Nucleus accumbens (tissue), 56 donors: ENCODE measurements at places on chromosomes 7 and 10.

DNA sequence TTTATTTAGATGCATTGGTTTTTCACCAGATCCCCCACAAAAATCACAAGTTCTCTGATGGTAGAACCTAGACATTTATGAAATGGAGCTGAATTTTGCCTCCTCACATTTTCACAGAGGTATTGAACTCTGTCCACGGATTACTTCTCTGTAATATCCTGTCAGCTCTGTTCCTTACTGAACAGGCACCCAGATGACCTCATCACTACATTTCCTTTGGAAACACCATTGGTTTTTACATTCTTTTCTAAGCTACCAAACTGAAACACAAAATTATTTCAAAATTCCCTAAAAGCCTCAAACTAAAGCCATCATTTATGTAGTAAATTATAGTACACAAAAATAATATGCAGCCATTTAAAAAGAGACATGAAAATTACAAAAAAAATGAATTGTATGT is 98.3 kb upstream of the KCNIP2 start:
- no peak for DNase-seq

GRCh38 chr10:47330366-47330765 is 8.1 kb downstream of the GDF2 start:
- no peak for DNase-seq

DNA sequence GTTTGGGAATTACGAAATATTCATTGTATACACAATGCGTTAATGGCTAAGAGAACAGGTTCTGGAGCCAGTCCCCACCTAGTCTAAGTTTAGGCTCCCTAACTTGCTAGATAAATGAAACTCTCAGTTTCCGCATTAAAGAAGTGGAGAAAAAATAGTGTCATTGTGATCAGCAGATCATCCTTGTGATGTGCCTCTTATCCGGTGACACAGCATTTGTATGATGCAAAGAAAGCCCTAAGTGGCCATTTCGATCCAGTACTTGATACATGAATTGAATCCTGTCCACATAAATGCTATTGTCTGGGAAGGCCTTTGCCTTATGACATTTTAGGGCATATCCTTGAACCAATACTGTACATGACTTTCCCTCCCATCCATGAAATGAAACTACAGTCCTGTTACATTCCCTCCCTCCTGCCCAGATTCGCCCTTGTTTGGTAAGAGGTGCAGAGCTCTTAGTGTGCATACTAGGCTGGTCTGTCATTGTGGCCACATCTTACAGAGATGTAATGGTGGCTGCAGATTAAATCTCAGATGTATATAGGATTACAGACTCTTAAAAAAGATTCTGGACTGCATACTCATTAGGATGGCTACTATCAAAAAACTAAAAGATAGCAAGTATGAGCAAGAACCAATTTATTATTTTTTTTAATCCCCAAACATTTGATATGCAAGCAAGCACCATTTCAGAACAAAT is 80.9 kb downstream of the LRRC4 start:
- DNase-seq = no peak

DNA sequence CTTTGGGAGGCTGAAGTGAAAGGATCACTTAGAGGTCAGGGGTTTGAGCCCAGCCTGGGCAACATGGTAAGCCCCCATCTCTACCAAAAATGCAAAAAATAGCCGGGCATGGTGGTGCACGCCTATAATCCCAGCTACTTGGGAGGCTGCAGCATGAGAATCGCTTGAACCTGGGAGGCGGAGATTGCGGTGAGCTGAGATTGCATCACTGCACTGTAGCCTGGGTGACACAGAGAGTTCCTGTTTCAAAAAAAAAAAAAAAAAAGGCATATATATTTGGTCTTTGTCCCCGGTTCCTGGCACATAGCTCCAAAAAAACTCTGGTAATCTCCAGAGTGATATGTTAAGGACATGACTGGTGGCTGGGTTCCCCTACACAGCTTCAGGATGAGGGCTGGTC is 147.3 kb downstream of the SEC23IP start:
- no peak for DNase-seq

GRCh38 chr10:89937494-89937893 is 236.1 kb downstream of the KIF20B start:
- no peak for DNase-seq

- no peak for DNase-seq
These were observed 79.5 kb downstream of the CARD11 start for GRCh38 chr7:2964208-2964607.

GRCh38 chr10:43077421-43078171 is 727 bp downstream of the RET start:
- no peak for DNase-seq

- no peak for DNase-seq
These were observed 60.9 kb upstream of the ADRB1 start for GRCh38 chr10:113982769-113983168.

- DNase-seq = no peak
These were observed 1243.1 kb downstream of the GATA3 start for GRCh38 chr10:9297580-9297979.

DNA sequence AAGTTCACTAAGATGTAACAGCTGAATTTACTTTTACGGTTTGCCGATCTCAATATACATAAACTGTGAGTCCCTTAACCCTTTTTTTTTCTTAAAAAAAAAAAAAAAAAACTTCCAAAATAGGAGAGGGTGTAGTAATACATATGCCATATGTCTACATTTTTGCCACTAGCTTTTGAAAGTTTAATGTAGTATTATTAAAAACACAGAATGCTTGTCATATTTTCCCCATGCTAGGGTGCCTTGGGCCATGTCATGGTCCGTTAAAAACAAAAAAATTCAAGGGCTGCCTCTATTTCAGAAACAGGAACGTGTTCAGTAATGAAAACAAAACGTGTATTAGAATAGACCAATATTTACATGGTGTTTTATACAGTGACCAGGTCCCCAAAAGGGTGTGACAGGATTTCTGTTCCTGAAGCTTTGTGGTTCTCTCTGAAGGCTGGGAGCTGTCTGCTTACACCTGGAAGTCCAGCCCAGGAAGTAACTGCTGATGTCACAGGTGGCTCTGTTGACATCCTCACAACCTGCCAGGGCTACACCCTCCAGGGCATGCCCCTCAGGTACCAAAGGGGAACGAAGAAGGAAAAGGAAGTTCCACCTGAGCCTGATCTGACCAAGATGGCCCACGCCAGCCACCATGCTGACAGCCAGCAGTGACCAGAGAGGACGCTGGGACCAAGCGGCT is 79.0 kb downstream of the COBL start:
- DNase-seq = no peak

DNA sequence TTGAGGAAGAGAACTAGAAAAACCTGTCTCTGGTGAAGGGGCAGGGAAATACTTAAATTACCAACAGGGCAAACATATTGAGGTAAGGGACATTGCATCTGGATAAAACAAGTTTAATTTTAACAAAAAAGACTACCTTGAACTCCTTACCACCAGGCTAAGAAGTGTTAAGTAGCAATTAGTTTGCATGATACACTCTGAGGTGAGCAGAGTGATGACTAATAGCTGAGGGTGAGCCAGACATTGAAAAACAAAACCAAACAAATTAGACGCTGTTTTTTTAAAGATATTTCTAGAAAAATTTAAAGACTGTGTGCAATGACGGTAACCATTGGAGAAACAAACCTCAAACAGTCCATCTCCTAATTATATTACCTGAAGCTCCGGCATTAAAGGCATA is 105.9 kb downstream of the ANKRD7 start:
- DNase-seq = no peak

DNA sequence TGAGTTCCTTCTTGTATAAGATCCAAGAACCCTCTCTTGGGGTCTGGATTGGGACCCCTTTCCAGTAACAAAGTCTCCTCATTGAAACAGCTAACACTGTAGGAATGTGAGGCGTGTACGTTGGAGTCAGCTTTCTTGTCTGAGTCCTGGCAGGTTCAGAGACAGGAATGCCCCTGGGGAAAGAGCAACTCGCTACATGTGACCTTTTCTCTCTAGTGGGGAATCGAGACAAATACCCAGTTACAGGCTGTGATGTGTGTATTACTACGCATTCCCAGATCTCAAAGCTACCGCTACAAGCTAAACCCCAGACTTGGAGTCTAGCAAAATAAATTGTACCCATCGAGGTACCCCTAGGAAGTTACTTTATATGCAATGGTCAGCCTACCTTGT is 85.6 kb upstream of the FRMD4A start:
- no peak for DNase-seq

- DNase-seq = no peak
These were observed 70.5 kb downstream of the ITGB1 start for GRCh38 chr10:32887481-32887880.

DNA sequence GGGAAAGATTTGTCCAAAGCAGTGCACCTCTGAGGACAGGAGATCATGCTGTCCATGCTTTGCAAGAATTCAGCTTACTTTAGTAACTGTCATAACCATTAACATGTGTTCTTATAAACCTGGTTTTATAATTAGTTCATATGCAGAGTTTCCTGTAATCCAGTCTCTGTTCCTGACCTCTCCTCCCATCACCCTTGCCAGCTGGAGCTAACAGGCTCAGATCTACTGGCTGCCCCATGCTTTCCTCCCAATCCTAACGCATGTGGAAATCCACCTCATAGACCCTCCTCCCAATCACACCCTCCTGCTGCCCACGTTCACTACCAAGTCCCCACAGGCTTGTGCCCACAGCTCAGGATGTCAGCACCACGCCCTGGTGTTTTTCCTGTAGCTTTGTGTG is 45.3 kb upstream of the PFKP start:
- no peak for DNase-seq

GRCh38 chr10:16992611-16993119 is 136.9 kb downstream of the CUBN start:
- DNase-seq = no peak

- no peak for DNase-seq
These were observed 23.1 kb downstream of the TCAF1 start for GRCh38 chr7:143878884-143879283.

- no peak for DNase-seq
These were observed 119.5 kb downstream of the CFAP58 start for GRCh38 chr10:104472957-104473745.

DNA sequence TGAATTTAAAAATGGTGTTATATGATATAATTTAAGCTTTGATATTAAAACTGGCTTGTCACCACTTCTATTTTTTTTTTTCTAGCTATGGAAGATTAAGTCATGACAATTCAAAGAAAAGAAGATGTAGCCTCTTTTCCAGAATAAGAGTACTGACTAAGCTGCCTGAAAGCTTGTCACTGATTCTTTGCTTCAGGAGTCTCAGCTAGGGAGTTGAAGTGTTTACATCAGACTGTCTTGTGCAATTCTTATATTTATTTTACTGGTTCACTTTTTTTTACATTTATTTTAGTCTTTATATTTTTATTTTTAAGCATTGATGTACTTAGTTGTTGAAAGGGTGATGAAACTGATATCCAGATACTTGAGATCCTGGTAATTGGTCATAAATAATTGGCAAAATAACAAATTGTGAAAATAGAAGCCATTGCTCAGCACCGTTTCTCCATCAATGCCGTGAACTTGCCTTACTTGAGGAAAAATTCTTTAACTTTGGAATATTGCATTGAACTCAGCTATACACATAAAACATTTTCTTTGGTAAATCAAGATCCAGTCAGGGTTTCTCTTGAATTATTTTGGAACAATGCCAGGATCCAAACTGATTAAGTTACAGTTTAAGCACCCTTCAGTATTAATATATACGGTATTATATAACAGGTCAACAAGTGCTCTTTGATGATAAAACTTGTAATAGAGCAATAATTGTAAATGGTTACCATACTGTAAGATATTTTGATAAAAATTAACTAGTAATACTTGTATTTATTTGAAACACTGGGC is 156.4 kb downstream of the PHTF2 start:
- no peak for DNase-seq

- no peak for DNase-seq
These were observed 3.3 kb downstream of the ETV1 start for GRCh38 chr7:13986208-13986607.

GRCh38 chr10:110304394-110304779 is 333 bp downstream of the SMNDC1 start:
- DNase-seq = no peak

DNA sequence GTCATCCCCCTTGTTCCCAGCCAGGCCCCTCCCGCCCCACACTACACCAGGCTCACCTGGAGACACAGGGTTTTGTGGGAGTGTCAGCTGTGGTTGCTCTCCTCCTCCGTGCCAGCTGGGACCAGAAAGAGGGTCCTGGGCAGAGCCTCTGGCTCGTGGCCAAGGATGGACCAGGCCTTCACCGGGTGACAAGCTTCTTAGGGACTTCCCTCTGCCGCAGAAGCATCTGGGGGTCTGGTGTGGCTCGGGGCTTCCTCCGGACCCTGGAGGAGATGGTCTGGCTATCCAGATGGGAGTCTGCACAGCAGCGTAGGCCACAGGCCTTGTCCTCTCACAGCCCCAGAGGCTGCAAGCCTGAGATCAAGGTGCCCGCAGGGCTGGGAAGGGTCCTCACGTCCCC is 63.8 kb upstream of the CFAP46 start:
- no peak for DNase-seq

DNA sequence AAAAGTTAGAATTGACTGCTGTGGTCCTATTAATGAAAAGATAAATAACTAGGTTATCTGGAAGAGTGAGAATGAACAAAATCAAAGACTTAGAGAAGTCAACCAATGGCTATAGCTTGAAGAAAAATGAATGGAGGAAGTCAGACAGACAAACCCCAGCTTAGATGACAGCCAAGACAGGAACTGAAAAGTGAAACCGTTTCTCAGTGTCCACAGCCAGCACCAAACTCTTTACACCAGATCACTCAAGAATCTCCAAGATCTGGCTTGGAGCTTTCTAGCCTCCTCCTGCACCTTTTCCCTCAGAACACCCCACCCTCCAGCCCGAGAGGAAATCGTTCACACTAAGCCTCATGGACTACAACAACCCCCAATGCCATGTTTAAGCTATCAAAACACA is 167.0 kb downstream of the SFMBT2 start:
- DNase-seq = no peak

DNA sequence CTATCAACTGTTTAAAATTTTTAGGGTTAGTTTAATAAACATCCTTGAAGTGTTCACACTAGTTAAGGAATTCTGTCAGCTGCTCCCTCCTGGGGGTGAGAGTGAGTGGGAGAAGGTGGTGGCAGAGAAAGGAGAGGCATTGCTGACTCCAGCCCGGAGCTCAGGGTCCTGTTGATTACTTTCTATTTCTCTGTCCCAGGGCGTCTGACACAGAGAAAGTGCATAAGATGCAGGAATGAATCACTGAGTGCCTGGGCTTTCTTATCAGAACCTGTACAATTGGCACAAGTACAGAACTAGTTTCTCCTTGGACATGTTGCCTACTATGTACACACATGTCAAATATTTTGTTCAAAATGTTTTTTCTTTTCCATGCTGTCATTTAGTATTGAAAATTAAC is 410.8 kb upstream of the COBL start:
- no peak for DNase-seq

GRCh38 chr10:84429926-84430520 is 101.6 kb downstream of the CCSER2 start:
- peak; percentile 24 for DNase-seq

DNA sequence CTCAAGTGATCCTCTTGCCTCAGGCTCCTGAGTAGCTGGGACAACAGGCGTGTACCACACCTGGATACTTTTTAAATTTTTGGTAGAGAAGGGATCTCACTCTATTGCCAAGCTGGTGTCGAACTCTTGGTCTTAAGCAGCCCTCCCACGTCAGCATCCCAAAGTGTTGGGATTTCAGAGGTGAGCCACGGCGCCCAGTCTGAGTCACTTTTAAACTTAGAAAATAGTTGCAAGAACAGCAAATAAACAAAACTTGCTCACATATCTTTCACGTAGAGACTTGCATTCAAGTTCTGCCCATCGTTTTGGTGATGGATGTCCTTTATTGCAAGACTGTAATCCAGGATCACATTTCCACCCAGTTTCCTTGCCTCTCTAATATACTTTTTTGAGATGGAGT is 16.6 kb downstream of the GTF2I start:
- no peak for DNase-seq

GRCh38 chr10:112115781-112116385 is 67.7 kb downstream of the GPAM start:
- no peak for DNase-seq
